ENCODE measurements at places on chromosomes 13 and 19.

- no peak for DNase-seq
These were observed 228.5 kb downstream of the NDFIP2 start for GRCh38 chr13:79709471-79709870.

DNA sequence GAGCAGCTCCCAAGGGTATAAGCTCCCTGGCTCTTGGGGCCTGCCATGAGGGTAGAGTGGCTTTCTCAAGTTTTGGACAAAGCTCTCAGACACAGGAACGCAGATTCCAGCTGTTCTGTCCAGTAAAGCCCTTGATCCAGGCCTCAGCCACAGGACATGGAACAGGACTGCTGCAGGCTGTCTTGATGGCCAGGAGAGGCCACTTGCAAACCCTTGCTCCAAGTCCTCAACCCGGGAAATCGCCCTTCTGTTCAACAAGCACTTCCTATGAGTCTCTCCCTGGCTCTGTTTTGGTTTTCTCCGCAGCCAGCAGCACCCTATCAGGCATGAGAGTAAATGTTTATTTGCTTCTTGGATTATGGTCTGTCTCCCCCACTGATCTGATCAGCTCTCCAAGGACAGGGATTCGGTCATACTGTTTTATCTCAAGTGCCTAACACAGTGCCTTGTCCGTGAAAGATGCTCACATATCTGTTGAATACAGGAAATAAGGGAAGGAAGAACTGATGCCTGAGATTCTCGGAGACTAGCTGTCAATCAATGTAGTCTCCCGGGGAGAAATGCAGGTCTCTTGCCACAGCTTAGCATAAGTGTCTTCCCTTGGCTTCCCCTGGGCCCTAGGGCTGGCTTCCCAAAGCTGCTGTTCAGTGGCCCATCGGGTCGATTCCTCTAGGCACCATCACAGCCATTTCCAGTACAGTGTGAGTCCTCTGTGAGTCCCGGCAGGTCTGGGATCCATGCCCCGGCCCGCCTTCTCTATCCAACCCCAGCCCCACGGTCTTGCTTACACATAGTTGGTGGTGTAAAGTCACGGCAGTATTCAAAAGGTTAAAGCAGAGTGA is 90.8 kb downstream of the TSHZ3 start:
- no peak for DNase-seq

DNA sequence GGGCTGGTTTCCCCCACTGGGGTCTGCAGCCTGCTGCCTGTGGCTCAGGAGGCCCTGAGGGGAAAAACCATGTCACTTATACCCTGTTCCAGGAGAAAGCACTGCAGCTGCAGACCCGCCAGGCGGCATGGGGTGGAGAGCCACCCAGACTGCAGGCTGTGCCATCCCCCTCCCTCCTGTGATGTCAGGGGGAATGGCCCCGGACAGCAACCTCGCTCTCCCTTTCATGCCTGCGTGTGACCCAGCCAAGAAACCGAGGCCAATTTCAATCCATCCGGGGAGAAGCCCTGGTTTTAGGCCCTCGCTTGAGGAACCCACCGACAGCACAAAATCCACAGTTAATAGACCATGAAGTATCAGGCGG is 37.2 kb upstream of the MATK start:
- DNase-seq: no peak

GRCh38 chr19:29526730-29527499 is 1.1 kb downstream of the VSTM2B start:
- peak; percentile 18 for DNase-seq

DNA sequence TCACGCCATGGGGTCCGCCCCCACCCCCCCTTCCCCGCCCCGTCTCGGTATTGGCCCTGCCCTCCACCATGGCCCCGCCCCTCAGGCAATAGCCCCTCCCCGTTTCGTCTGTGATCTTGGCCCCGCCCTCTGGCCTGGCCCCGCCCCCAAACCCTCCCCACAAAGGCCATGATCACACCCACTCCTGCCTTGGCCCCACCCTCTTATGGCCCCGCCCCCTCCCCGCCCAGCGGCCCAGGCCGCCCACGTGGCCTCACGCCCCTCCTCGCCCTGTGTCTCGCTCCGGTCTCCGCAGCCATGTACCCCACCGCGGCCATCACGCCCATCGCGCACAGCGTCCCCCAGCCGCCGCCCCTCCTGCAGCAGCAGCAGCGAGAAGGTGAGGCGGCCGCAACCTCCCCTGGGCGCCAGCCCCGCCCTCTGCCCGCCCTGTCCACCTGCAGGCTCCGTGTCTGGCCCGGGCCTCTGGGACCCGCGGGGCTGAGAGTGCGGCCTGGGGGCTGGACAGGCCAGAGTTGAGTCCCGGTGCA is 61.3 kb downstream of the CELF5 start:
- no peak for DNase-seq

DNA sequence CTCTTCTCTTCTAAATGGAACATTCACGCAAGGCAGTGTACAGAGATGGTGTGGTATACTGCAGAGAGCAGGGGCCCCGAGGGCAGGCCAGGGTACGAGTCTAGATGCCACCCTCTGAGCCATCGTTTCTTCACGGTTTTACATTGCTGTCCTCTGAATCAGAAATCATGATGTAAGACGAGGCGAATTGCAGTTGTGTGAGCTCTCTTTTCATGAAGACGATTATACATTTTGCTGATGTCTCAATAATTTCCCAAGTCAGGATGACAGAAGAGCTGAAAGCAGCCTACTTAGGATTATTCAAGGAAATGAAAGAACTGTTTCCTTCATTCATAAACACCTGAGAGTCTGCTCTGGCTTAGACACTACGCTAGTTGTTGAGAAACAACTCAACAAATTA is 93.8 kb upstream of the RNF113B start:
- no peak for DNase-seq

DNA sequence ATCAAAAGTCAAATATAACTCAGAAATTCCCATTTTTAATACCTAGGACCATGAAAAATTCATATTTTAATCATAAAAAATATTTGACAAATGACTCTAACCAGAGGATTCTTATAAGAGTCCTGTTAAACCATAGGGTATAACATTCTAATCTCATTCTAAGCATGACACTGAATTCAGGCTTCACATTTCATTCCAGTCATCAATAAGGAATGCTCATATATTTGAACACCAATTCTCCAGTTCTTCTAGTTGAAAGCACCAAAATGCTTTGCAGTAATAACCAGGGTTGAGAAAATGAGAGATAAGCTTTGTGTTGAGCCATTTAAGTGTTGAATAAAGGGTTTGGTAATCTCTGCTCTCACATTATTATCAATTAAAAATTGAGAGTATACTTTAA is 147.5 kb downstream of the VWA8 start:
- DNase-seq: no peak

Data from activated CD4-positive, alpha-beta T cell treated with anti-CD3 and anti-CD28 coated beads, Interleukin-2, amount 50 U/mL, for 16 hours (primary cell).